ENCODE measurements at places on chromosomes 5 and 9.
A peak's percentile ranks its signal among the peaks of the same experiment; 100 is the strongest.

DNA sequence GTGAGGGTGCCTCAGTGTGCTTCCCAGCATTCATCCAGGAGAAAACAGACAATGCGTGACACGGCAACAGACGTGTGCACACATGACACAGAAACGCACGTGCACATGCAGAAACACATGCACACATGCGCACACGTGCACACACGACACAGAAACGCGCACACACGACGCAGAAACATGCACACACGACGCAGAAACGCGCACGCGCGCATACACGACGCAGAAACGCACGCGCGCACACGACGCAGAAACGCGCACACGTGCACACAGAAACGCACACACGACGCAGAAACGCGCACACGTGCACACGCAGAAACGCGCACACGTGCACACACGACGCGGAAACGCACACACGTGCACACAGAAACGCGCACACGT lies 16.5 kb downstream of the TPPP start:
- no peak for DNase-seq

GRCh38 chr5:82911910-82912309 lies 165.3 kb downstream of the TMEM167A start:
- DNase-seq = no peak

GRCh38 chr5:179869101-179869500 lies 10.5 kb upstream of the MRNIP start:
- DNase-seq = no peak

DNA sequence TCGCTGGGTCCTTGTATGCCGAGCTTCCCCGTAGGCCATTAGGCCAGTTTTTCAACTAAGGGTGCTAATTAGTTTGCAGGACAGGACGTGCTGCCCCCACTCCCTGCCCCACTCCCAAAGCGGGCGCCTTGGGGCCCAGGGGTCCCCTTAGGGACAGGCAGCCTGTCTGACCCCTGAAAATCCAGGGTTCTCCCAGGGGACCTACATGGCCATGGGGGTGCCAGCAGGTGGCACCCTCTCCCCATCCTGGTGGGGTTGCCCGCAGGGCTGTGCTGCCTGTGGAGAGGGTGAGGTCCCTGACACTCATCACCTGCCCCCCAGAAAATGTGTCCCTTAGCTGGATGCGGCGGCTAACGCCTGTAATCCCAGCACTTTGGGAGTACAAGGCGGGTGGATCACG lies 8.5 kb upstream of the CCDC187 start:
- peak; percentile 55 for DNase-seq

DNA sequence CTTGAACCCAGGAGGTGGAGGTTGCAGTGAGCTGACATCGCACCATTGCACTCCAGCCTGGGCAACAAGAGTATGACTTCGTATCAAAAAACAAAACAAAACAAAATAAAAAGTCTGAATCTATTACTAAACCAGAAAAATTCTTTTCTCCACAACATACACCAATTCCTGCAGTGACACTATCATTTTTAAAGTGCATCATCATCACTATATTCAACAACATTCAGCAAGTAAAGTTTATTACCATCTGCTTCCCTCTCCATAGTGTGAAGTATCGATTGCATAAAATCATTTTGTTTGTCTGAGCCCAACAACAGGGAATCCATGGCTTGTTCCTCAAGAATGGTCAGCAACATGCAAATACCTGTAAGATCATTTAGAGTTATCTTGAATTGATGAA lies 20.4 kb downstream of the SETX start:
- DNase-seq = no peak

DNA sequence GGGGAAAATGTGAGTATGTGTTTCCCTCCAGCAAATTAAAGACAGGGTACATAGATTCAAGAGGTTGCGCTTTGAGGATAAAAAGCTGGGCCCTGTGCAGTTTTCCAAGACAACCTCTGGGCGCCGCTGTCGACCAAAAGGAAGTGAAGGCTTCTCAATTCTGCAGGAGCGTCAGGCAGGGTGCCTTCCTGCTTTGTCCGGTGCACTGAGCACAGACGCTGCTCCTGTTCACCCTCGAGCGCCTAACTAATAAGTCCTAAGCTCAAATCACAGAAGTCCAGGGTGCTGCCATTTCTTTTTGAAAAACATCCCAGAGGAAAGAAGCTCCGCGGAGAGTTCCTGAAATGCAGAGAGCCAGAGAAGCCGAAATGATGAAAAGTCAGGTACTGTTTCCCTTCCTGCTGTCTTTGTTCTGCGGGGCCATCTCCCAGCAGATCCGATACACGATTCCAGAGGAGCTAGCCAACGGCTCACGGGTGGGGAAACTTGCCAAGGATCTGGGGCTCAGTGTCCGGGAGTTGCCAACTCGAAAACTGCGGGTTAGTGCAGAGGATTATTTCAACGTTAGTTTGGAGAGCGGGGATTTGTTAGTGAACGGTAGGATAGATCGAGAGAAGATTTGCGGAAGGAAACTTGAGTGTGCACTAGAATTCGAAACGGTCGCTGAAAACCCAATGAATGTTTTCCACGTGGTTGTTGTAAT lies at the start of gene PCDHGB1:
TSS of gene PCDHGB1 (plus strand) at position 183 of the 703 bp plus-strand sequence. CDS start at position 345, 162 bp downstream.
- no peak for DNase-seq

- no peak for DNase-seq
Observed at GRCh38 chr5:115844321-115844817, 2.6 kb downstream of the AP3S1 start.

- no peak for DNase-seq
Observed at GRCh38 chr9:33440204-33440603, 7.2 kb downstream of the AQP3 start.

- DNase-seq = no peak
Observed at GRCh38 chr5:178780581-178781498, 50.4 kb upstream of the ZNF354A start.

- no peak for DNase-seq
Observed at GRCh38 chr9:130984521-130984920, 24.5 kb upstream of the LAMC3 start.

GRCh38 chr5:80069251-80069800 lies 34.2 kb downstream of the THBS4 start:
- DNase-seq = no peak

GRCh38 chr5:137113161-137113560 lies 386.0 kb downstream of the SPOCK1 start:
- DNase-seq = no peak

- DNase-seq = no peak
Observed at GRCh38 chr5:81080809-81081460, 120.8 kb downstream of the RASGRF2 start.

DNA sequence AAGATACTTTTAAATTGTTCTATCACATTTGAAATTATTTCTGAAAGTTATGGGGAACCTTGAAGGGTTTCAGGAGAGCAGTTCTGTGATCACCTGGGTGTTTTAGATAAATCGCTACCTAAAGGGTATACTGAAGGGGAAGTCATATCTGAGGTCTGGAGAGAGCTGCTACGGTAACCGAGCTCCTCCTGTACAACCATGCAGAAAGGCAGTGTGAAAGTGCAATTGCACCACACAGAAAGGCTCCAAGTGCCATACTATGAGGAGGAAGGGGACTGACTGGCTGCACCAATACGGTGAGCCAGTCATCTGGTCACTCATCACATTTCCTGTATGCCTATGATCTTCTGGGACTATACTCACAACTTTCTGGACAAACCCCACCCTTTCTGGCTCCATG lies 241.4 kb upstream of the SLC24A2 start:
- DNase-seq = no peak

DNA sequence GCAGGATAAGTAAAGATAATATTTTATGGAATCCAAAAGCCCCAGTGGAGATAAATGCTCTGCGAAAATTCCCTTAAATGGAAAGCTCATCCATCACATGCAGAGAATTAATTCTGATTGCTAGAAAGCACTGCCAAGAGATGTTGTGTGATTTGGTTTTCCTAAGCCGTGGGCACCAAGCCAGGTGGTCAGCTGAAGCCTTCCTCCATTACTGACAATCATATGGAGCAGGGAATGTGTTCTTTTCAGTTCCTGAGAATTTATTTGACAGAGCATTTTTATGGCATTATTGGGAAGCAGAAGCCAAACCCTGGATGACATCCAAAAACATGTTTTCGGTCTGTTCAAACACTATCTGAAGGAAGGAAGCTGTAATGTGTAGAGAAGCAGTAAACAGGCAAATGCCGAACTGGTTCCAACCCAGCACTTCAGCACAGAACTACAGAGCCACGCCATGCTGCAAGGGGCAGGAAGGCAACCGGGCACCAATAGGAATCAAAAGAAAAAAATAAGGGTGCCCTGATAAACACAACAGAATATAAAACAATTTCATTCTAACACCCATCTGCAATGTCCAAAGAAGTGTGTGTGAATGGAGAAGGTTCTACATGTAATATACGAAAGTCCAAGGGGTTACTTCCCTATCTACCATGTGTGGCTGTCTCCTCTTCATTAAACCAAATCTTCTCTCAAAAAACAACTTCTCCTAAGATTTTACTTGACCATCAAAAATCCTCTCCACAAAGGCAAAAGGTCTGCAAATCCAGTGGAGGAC lies 12.3 kb downstream of the ARSB start:
- DNase-seq = no peak

DNA sequence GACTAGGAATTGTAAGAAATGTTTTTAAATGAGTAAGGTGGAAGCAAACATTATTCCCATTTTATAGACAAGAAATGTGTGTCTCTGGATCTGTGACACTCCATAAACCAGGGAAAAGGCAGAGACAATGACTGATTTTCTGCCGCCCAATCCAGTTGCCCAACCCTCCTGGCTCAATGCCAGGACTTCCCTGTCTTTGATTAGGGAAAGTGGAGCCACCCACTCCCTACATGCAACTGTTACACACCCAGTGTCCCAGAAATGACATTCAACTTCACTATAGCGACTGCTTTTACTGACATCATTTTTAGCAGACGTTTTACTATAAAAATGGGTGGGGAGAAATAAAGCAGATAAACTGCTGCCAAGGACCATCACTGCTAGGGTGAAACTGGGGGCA lies 79.7 kb downstream of the THBS4 start:
- no peak for DNase-seq

- no peak for DNase-seq
Observed at GRCh38 chr9:114465906-114466900, 39.1 kb downstream of the WHRN start.

DNA sequence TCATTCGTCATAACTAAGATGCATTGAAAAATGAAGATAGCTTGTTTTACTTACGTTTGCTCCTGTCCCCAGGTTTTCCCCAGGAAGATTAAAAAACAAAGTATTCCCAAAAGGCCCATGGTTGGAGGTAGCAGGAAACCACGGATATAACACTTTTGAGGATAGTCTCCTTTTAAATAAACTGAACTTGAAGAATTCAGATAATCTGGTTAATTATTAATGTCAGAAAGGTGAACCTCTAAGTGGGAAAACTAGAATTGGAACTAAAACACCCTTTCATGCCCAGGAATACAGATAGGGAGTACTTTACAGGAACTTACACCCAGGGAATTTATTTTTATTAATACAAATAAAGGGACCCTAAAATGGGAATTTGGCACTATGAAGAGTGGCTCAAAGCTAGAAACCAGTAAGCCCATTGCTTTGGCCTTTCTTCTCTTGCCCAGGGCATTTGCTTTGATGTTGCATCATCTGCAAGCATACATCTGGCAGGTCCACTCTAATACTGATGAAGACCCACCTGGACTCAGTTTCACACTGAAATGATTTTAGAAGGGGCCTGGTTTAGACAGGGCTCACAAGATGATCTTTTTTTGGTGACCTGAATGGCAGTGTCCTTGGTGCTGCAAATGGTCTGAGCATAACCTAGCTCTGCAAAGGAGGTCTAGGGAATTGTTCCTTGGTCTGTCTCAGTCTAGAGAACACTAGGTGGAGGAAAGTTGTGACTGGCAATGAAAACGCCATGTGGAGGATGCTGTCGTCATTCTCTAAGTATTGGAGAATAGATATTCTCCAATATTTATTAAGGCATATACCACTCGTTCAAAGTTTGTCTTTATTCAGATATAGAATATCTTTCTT lies at the start of gene C5:
TSS of gene C5 (minus strand) at position 148 of the 861 bp plus-strand sequence. CDS start at position 119, 29 bp downstream.
- DNase-seq = no peak

DNA sequence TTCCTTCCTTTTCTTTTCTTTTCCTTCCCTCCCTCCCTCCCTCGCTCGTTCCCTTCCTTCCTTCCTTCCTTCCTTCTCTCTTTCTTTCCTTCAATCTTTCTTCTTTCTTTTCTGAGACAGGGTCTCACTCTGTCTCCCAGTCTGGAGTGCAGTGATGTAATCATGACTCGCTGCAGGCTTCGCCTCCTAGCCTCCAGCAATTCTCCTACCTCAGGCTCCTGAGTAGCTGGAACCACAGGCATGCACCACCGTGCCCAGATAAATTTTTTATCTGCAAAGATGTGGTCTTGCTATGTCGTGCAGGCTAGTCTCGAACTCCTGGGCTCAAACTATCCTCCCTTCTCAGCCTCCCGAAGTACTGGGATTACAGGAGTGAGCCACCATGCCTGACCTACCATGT lies 81.4 kb downstream of the SPATA31C2 start:
- no peak for DNase-seq

DNA sequence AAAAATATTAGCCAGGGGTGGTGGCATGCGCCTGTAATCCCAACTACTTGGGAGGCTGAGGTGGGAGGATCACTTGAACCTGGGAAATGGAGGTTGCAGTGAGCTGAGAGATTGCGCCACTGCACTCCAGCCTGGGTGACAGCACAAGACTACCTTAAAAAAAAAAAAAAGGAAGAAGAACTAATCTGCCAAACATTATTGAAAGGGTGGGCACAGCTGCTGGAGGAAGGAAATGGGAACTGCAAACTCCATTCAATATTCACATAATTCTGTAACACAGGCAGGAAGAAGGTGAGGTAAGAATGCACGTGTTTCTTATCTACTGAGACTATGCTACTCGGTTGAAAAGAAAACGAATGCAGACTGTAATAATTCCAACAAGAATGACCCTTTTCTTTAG lies 121.1 kb upstream of the GNA14 start:
- no peak for DNase-seq

DNA sequence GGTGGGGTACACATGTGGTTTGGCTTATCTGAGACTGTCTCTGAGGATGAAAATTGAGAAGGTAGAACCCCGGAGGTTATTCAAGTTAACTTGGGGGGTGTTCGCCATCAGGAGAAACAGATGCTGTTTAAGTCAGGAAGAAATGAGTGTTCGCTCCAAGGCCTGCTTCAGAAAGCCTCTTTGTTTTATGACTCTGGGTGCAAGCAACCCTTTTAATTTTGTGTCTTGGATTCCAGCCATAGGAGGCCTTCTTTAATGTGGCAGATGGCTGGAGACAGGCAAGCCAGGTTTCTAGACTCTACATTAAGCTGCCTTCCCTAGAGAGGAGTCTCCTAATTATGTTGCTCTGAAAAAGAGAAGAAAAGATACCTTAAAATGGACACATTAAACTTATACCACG lies 4.2 kb upstream of the SMAD5 start:
- no peak for DNase-seq

- no peak for DNase-seq
Observed at GRCh38 chr9:72312386-72312987, 52.5 kb downstream of the ZFAND5 start.

DNA sequence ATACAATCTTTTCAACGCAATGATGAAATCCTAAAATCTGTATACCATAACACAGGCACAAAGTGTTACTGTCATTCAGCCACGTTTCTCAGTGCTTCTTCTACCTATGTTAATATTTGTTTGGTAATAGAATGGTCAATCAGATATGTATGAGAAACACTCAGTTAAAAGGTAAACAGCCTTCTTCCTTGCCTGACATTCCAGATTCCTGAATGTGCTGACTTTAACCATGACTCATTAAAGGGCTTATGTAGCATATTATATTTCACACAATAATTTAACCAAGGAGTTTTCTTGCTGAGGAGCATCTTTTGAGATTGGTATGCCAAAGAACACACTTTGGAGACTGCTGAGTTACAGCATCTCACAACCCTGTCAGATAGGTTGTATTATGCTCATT lies 187.6 kb downstream of the CETN3 start:
- no peak for DNase-seq

- no peak for DNase-seq
Observed at GRCh38 chr9:137679695-137680305, 61.0 kb downstream of the EHMT1 start.

- no peak for DNase-seq
Observed at GRCh38 chr5:151139015-151139414, 18.6 kb downstream of the ANXA6 start.
